Fibroblast of skin of abdomen (primary cell): ENCODE measurements at places on chromosomes 12 and 14.

- peak; percentile 39 for DNase-seq
Measured at GRCh38 chr12:89494411-89495231, 30.0 kb downstream of the GALNT4 start.

DNA sequence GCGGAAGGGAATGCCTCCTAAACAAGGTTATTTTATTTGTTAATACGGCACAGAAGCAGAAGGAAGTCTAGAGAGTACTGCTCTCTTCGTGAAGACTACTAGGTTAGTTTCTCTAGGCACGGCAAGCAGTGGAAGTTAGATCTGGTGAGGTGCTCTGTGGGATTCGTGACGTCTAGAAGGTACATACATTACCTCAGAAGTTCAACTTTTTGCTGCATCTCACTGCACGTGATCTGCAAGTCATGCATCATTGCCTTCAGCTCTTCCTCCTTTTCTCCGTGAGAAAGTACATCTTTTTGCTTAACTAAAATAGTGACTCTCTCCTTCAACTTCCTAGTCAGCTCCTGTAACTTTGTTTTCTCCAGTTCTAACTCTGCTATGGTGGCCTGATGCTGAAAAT is 74.7 kb downstream of the NIN start:
- DNase-seq: no peak

DNA sequence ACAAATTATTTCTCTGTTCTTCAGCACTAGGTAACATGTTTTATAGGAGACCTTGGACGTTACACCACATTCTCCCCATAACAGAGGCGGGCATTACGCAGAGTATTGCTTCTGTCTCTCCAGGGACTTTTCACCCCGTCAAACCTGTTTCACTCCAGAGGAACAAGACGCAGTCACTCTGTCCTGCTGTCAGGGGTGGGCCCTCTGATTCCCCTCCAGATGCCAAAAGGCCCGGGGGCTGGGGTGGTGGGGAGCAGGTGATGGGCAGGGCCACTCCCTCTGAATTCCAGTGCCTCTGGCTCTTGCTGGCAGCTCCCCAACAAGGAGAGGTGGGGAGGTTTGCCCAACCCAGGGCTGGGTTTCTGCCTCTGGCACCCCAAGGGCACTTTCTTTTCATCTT is 71.9 kb downstream of the NTF3 start:
- DNase-seq: no peak

GRCh38 chr12:41277946-41278267 is 89.8 kb downstream of the PDZRN4 start:
- DNase-seq: no peak

GRCh38 chr14:72315714-72316113 is 383.5 kb downstream of the RGS6 start:
- DNase-seq: no peak

- DNase-seq: no peak
Measured at GRCh38 chr14:104562606-104563005, 17.0 kb upstream of the C14orf180 start.

DNA sequence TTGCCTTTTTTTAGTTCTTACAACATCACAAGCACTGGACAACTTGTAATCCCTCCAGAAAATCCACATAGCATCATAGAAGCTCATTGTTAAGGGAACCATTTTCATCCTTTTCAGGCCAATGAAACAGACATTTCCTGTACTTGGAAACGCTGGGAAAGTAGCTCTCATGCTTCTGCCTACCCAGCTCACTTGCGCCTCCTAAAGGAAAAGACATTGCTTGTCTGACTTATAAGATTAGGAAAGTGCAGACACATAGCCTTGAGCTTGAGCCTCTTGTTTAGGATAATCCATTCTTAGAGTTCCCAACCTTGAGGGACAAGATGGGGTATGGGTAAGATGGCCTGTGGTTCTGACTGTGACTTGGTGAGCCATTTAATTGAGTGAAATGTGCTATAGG is 589.5 kb downstream of the NOVA1 start:
- DNase-seq: peak; percentile 19

- DNase-seq: no peak
Measured at GRCh38 chr14:92276074-92276473, 46.9 kb upstream of the SLC24A4 start.

DNA sequence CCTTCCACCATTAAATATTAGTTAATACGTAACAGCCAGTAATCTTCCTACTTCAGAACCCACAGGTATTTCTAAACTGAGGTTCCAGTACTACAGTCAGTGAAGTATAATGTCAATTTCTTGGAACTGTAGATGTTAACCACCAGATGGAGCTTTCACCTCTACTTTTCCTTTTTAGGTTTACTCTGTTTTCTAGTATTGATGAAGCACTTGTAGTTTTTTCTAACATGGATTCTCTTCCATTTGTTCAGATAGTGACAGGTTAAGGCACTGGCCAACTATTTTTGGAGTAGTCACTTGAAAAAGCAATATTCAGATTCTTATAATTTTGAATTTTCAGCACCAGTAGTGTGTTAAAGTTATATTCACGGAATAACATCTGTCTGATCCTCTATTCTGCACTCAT is 4.6 kb upstream of the SEC23A start:
- peak; percentile 38 for DNase-seq

- DNase-seq: no peak
Measured at GRCh38 chr12:130850418-130851021, 11.5 kb upstream of the STX2 start.

DNA sequence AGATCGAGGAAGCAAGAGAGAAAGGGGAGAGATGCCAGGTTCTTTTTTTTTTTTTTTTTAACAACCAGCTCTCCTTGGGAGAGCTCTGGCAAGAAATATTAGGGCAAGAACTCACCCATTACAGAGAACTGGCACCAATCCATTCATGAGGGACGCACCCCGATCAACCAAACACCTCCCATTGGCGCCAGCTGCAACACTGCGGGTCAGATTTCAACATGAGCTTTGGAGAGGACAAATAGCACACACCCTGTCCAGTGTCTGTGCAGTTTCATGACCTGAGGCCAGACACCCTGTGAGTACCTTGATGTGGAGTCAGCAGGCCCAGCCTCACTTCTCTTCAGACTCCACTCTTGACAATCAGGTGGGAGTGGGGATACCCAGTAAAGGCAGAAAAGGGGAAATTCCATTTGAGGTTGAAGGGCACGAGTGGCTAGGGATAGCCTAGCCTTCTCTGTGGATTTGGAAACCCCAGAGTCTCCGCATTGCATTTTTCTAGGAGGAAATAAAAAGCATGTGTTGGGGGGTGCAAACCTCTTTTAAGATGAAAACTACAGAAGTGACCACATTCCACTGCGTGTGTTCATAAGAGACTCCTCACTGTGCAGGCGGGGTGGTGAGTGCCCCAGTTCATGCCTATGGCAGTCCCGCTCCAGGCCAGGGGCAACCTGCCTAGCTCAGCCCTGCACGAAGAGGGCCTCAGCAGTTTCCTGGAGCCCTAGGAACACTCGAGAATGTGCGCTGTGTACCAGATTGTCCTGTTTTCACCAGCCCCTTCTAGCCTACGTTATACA is 42.4 kb upstream of the GPATCH2L start:
- peak; percentile 8 for DNase-seq

- peak; percentile 23 for DNase-seq
Measured at GRCh38 chr14:21057803-21058675, at the start of gene RNASE8. RNASE8 (plus strand) TSS chr14:21057822; CDS start chr14:21057893, 71 bp downstream.

- no peak for DNase-seq
Measured at GRCh38 chr12:113835896-113836295, 130.2 kb downstream of the RBM19 start.

GRCh38 chr12:62301080-62301798 is 41.0 kb downstream of the USP15 start:
- no peak for DNase-seq

- no peak for DNase-seq
Measured at GRCh38 chr14:84336433-84336832, 1193.5 kb upstream of the FLRT2 start.

GRCh38 chr14:89276424-89276975 is 140.5 kb downstream of the FOXN3 start:
- peak; percentile 51 for DNase-seq

GRCh38 chr14:69354383-69355153 is 43.5 kb downstream of the ERH start:
- DNase-seq: no peak

GRCh38 chr12:105502426-105502930 is 172.0 kb downstream of the C12orf75 start:
- DNase-seq: no peak

GRCh38 chr14:80105488-80105994 is 105.8 kb downstream of the DIO2 start:
- no peak for DNase-seq

GRCh38 chr12:130438711-130439110 is 101.0 kb downstream of the PIWIL1 start:
- DNase-seq: no peak

DNA sequence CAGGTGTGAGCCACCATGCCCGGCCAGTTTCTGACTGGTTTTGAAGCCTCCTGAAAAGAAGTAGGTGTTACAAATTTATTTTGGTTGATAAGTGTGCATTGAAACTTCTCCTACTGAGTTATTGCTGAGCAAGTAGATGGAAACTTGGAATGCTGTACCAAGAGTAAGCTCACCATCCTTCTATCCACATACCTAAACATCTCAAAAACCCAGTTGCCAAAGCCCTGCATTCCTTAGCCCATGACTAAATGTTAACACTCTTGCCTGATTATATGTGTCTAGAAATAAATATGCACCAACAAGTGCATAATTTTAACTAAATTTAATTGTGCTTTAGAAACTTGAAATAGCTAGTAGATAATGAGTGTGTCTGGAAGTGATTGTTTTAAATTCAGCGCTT is 357.8 kb downstream of the DUSP6 start:
- peak; percentile 37 for DNase-seq

- no peak for DNase-seq
Measured at GRCh38 chr14:75366963-75367362, 60.9 kb upstream of the JDP2 start.

- no peak for DNase-seq
Measured at GRCh38 chr12:115942346-115942745, 335.1 kb downstream of the MED13L start.

DNA sequence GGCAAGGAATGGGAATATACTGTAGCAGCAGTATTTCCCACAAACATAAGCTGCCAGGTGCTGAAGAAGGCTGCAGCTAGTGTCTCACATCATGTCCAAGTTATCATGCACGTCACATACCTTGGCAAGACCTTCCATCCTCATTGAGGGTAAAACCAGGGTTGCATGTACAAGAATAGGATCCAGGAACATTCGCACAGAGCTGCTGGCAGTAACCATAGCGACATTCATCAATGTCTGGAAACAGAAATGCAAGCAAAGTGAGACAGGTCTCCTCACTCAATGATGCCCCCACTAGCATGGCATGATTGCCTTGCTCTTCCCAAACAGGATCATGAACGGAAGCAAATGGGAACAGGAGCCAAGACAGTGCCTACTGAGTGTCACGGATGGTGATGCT is 23.8 kb upstream of the TC2N start:
- DNase-seq: no peak

DNA sequence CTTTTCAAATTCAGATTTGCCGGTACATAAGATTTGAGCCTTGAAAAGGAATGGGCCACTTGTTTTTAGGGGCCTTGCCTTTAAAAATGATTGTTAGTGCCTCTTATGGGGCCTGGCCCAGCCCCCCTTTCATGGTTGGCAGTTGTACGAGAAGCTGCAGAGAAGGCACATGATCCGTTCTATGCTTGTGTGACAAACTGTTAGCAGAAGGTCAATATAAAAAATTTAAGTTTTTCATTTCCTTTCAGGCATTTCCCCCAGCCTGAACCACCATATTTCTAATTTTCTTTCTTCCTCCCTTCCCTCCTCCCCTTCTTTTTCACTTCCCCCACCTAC is 119.1 kb downstream of the PLXNC1 start:
- DNase-seq: no peak

DNA sequence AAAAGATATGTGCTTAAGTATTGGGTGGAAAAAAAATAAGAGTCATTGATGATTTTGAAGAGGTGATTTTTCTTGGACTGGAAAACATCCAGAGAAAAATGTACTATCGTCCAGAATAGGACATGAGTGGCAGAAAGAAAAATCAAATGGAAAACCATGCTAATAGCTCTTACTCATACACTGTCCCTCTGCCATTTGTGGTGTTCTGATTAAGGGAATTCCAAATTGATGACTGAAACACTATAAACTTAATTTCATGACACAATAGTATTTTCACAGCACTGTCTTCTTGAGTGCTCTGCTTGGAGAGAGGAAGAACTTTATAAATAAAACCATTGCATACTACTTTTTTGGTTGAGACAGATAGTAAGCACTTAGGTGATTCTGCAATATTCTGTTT is 72.4 kb downstream of the USP15 start:
- DNase-seq: no peak

DNA sequence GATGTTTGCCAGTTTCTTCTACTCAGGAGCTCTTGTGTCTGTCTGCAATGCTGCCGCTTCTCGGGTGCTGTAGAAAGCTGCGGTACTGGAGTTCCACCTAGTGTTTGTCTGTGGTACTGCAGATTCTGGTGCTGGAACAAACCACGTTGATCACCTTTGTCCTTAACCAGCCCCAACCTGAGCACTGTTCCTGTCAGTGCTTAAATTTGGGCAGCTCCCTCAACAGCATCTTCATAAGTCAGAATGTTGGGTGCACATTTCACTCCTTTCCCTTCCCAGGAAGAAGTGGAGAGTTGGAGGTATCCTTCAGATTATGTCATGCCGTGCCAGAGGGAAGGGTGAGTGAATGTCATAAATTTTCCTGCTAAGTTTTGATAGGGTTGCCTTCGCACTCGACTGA is 48.7 kb upstream of the LALBA start:
- peak; percentile 67 for DNase-seq

DNA sequence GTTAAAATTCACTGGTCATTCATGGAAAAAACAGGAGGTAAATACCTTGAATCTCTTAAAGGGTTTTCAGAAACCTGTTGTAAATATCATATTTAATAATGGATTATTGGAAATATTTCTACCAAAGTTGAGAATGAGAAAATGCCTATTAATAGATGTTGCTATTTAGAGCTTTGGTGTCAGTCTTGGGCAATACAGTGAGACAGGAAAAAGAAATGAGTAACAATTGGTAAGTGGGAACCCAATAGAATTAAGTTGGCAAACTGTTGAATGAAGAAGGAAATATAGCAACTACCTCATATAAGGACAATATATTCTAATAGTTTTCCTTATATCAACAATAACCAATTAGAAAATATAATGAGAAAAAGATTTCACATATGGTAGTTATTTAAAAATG is 78.0 kb downstream of the ATF7IP start:
- peak; percentile 9 for DNase-seq
